ENCODE measurements at places on chromosomes 4 and X. TPM values are rescaled to one million over a fixed set of nuclear protein-coding genes. Genes with fewer than 3 reads are reported as not detected.

Gene CTAG1B
- not detected for total RNA-seq

GRCh38 chr4:147683188-147683591, 773 bp downstream of the PRMT9 start:
- no peak for DNase-seq

Gene PPP4R3C
- not detected for total RNA-seq

DNA sequence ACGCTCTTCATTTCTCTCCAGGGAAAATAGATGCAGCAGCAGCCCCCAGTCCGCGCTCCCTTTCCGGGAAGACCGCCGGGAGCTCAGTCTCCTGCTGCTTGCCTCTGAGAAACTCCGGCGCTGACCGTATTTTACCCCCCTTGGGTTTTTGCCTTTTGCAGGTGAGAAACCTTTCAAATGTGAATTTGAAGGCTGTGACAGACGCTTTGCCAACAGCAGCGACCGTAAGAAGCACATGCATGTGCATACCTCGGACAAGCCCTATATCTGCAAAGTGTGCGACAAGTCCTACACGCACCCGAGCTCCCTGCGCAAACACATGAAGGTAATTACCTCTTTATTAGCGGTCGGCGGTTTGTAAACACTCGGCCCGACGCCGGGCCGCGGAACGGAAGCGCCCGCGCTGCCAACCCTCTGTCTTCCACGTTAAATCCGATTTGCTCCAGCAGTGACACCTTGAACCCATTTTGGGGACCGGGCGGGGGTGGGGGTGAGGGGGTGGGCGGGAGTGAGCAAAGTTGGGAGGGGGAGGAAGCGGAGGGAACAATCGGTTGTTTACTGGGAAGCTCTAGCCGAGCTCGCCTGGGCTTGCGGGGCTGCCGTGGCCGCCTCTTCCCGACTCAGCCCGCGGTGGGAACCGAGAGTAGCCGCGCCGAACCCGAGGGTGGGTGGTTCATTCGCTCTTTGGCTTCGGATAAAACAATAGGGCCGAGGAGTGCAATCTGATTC, 3.0 kb downstream of the ZIC3 start:
- DNase-seq, result no peak

DNA sequence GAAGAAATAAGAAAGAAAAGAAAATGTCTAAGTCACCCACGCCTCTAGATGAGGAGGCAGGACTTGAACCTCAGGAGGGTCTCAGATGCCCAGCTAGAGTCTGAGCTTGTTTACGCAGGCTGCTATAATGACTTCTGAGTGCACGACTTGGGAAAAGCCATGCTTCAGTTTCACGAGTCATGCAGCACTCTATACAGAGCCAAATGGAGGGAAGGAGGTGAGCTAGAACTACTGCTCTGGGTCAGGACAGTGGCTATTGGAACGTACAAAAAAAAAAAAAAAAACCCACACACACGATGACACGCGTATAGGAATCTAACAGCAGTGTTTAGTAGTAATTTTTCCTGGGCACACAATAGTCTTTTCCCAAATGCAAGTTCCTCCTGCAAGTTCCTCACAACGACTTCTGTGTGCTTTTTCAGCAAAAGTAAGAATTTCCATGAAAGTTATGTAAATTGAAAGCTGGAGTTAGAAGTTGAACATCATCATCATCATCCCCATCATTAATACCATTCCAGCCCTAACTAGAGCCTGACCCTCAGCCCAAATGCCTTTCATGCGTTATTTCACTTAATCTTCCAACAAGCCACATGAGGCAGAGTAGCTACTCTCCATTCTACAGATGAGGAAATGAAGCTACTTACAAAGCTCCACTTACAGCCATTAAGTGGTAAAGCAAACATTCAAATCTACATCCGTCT, 36.6 kb downstream of the IRF2 start:
- no peak for DNase-seq

- DNase-seq, result peak; percentile 53
Measured at GRCh38 chrX:55451990-55452832, at the start of gene MAGEH1. Gene MAGEH1 (plus strand): TSS chrX:55452127. CDS start chrX:55452375, 248 bp downstream.

Gene AMTN
- total RNA-seq, result not detected

DNA sequence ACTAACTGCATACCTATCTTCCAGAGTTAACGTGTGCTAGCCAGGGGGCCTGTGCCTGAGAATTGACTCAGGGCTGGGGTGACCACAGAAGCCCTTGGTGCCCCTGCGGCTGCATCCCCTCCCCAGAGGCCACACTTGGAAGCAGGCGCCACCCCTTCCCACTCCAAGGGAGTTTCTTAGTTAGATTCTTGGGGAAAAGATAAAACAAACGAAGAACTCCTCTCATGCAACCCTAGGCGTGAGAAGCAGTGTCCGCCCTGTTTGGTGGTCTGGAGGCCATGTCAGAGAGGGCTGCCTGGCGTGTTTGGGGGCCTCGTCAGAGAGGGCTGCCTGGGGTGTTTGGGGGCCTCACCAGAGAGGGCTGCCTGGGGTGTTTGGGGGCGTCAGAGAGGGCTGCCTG, 50.3 kb upstream of the HGFAC start:
- no peak for DNase-seq

DNA sequence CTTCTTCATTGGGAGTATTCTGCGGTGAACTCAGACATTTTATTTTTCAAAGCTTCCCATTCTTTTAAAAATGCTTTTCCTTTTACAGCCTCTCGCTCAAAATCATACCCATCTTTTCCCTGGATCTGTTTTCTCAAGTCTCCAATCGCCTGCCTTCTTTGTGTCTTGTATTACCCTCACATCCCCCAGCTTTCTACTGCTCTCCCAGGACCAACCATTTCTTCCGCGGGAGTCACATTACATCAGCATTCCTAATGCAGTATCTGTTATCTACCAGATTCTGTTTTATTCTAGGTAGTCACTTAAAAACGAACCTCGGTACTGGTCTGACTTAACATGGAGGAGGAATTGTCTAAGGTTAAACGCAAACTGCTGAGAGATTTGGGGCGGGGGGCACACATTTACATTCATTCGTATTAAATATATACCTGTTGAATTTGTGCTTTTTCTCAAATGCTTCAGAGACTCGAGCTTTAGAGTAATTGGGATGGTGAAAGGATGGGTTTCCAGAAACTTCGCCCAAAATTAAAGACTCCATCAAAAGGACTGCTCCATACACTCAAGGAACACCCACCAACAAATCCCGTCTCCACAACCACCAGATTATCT, 493 bp upstream of the UCHL1 start:
- no peak for DNase-seq

- no peak for DNase-seq
Measured at GRCh38 chr4:172163215-172163614, 350.0 kb downstream of the GALNTL6 start.

Gene STAP1
- not detected for total RNA-seq

DNA sequence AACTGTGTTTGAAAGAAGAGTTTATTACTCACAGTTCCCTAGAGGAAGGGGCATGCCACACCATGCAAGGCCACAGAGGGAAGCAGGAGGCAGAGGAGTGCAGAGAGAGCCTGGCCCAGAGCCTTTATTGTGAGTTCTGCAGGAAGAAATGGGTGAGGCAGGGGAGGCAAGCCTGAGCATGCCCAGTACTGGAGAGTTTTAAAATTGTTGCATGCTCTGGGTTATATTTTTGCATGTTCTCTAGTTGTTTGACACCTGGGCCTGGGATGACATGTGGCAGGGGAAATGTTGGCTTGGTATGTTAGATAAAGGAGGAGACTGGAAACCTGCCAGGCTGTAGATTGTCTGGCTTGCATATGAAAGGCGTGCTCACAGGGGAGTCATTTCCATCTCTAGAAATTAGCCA, 19.7 kb upstream of the CRMP1 start:
- DNase-seq, result no peak

Gene CT45A1
- not detected for total RNA-seq

GRCh38 chr4:2750719-2751605, 5.2 kb downstream of the TNIP2 start:
- no peak for DNase-seq

DNA sequence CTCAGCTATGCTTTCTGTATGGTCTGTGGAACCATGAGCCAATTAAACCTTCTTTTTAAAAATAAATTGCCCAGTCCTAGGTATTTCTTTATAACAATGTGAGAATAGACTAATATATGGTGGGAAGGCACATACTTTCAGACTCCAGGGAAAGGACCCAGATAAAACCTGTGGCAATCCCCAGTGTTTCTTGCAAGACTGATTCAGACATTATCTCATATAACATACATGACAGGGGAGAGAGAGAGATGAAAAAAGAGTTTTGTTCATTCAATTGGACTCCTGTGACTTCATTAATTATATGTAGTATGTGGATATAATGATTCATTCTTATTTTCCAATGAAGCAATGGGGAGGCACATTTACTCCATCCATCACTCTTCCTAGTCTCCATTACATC, 291.4 kb upstream of the PRKX start:
- DNase-seq, result no peak

Gene WDR19
- total RNA-seq, result 54.6 TPM

Gene BEX2
- total RNA-seq, result 29.8 TPM

Gene HPGDS
- not detected for total RNA-seq

Gene JADE3
- total RNA-seq, result 15.5 TPM

DNA sequence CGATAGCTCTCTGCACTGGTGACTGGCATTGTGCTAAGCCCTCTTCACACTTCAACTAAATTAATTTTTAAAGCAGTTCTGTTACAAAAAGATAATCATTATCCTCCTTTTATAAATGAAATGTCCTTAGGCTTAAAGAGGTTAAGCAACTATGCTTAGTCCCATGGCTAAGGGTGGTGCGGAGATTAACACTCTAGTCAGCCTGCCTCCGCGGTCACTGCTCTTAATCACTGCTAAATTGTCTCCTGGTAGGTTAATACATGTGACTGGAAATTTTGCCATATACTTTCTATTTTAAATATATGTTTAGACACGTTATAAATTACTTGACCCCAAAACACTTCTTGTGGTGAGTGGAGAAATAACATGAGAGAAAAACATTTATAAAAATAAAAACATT, 473.7 kb downstream of the CENPC start:
- no peak for DNase-seq

DNA sequence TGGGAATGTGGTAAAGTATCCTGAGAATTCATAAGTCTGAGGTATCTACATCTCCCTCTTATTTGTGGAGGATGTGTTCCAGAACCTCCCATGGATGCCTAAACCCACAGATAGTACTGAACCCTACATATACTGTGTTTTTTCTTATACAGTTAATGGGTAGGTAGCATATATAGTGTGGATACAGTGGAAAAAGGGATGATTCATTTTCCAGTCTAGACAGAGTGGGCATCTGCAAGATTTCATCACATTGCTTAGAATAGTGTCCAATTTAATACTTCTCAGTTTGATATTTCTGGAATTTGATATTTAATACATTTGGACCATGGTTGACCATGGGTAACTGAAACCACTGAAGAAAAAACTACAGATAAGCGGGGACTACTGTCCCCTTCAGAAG, 155.0 kb upstream of the ANKRD50 start:
- DNase-seq, result no peak

GRCh38 chrX:107629540-107629909, 1.2 kb downstream of the PRPS1 start:
- no peak for DNase-seq

Gene NWD2
- 0.02 TPM for total RNA-seq

GRCh38 chr4:86181585-86181984, 178.3 kb downstream of the MAPK10 start:
- no peak for DNase-seq

Gene EIF2S3
- 475 TPM for total RNA-seq

DNA sequence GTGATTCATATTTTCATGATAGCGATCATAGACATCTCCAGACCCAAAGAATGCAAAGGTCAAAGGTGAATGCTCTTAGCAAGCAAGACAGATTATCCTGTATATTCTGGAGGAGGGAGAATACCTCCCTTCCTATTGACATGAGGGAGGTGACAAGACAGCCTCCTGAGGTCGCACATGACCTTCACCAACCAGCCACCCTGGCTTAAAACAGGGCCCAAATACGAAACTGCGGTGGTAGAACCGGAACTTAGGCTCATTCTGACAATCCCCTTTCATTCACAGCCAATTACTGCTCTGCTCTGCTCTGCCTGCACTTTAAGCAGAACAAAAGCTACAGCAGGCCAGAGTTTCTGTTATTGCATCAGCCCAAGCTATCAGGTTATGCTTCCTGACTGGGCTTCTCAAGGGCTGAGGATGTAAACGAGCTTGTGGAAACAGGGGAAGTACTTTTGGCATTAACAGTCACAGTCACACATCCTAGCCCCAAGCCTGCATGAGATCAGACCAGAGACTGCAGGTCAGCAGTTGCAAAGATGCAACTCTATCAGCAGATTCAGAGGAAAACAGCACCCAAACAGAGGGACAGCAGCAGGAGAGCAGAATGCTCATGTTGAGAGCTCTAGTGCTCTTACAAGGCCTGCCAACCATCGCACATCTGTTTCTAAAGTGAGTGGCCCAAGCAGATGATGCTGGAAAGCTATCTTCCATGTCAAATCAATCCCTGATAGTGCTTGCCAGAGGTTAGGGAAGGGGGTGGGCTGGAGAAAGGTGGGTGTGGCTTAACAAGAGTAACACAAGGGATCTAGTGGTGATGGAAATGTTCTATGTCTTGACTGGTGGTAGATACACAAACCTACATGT, 51.3 kb upstream of the MAP3K15 start:
- DNase-seq, result no peak

- DNase-seq, result no peak
Measured at GRCh38 chr4:107196312-107196711, 160.2 kb upstream of the DKK2 start.

Gene STBD1
- total RNA-seq, result 1.7 TPM

Gene TSPAN7
- total RNA-seq, result 11.8 TPM

GRCh38 chr4:141812158-141812557, 175.8 kb downstream of the IL15 start:
- DNase-seq, result no peak

Gene INTS12
- 19.1 TPM for total RNA-seq

Gene KIAA1210
- total RNA-seq, result 0.82 TPM

DNA sequence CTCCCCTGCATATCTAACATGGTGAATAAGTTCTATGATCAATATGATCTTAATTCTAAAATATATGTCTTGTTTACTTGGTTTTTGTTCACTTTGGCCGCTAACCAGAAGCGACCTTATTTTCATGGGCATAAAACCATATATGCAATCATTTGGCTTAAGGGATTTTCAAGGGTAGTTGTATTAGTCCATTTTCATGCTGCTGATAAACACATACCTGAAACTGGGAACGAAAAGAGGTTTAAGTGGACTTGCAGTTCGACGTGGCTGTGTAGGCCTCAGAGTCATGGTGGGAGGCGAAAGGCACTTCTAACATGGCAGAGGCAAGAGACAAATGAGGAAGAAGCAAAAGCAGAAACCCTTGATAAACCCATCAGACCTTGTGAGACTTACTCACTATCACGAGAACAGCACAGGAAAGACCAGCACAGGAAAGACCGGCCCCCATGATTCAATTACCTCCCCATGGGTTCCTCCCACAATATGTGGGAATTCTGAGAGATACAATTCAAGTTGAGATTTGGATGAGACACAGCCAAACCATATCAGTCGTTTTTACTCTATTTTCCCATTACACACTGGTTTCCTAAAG, 114.3 kb upstream of the CPEB2 start:
- no peak for DNase-seq

DNA sequence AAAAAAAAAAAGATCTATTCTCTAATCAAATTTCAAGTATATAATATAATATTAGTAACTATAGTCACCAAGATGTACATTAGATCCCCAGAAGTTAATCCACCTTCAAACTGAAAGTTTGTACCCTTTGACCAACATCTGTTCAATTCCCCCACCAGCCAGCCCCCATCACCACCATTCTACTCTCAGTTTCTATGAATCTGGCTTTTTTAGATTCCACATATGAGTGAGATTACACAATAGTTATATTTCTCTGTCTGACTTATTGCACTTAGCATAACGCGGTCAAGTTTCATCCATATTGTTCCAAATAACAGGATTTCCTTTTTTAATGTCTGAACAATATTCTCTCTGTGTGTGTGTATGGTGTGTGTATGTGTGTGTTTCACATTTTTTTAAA, 33.7 kb upstream of the VMA21 start:
- DNase-seq, result no peak

- no peak for DNase-seq
Measured at GRCh38 chr4:151798678-151799416, 38.0 kb upstream of the GATB start.

Data from mesothelial cell of epicardium (in vitro differentiated cells).